GM04503 (cell line): ENCODE measurements at places on chromosomes 11 and 22.

- DNase-seq, result no peak
These were observed 107.7 kb downstream of the SNX19 start for GRCh38 chr11:130808541-130808940.

DNA sequence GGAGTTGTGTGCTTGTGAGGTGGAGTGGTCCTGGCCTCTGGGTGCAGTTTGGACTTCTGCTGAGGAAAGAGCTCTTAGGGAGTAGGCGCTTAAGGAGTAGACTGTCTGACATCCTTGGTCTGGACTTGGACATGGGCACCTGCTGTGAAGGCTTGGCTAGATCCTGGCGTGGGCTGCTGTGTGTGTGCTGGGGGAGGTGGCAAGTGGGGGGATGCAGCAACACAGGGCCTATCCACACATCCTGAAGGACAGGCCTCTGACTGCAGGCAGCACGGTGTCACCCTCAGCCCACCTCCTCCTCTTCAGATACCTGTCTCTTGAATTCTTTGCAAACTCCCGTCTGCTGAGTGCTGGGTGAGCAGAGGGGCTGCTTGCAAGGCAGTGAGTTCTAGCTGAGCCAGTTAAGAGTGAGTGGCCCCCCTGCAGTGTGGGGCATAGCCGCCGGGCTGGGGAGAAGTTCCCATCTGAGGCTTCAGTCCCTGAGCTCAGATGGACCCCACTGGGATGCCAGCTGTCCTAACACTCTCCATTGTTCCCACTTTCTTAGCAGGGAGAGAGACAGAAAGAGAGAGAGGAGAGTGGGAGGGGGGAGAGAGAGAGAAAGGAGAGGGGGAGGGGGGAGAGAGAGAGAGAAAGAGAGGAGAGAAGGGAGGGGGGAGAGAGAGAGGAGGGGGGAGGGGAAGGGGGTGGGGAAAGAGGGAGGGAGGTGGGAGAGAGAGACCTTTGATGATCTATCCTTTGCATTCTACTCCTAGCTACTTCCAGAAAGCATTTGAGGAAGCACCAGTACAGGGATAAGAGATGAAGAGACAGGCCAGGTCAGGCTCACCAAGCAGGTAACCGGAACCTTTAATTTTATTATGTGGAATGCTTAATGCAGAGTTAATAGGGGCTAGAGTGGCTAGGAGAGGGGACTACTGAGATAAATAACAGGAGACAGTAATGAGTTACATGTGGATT lies 12.6 kb downstream of the SOX10 start:
- DNase-seq, result no peak

DNA sequence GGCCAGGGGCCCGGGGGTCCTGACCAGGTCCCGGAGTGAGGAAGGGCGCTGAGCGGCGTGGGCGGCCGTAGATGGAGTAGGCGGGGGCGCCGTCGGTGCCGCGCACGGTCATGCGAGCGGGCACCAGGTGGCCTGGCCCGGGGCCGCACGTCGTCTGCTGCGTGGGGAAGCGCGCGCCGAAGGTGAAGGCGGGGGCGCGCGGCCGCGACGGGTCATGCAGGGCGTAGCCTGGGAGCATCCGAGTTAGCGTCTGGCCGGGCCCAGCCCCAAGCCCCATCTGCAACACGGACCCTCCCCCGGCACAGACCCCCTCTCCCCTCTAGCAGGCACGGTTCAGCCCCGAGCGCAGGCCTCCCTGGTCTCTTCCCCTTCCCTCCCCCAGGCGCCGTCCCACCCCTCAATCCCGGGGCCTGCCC lies 1.7 kb upstream of the TYMP start:
- DNase-seq, result no peak

- no peak for DNase-seq
These were observed 115.5 kb downstream of the MSANTD4 start for GRCh38 chr11:105906517-105906916.

DNA sequence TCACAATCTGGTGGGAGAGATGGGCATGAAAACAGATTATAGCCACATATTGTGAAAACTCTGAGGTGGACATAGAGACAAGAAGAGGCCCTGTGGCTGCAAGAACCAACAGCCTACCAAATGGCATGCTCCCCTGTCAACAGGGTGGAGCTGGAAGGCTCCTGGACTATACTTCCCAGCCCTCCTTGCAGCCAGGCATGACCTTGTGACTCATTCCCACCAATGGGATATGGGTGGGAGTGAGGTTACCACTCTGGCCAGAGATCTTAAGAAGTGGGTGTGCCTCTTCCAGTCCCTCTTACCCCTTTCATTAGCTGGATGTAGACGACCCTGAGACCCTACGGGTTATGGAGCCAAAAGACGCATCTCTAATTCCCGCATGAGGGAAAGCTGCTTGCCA lies 126.4 kb upstream of the ZBED5 start:
- no peak for DNase-seq

DNA sequence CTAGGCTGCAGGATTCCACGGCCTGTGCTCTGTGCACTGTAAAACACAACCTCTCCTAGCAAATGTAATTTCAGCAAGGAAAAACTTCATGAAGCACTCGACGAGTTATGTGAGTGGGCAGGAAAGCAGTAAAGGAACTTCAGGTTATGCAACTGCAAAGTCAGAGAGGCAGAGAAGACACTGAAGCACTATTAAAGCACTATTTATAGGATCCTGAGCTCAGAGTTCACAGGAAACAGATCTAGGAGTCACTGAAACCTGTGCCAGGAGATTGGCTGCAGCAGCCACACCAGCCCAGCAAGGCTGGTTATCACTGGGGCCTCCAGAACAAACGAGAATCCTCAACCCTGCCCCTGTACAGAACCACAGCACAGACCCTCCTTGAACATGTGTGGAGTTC lies 2.5 kb downstream of the SMIM35 start:
- DNase-seq, result peak; percentile 19

DNA sequence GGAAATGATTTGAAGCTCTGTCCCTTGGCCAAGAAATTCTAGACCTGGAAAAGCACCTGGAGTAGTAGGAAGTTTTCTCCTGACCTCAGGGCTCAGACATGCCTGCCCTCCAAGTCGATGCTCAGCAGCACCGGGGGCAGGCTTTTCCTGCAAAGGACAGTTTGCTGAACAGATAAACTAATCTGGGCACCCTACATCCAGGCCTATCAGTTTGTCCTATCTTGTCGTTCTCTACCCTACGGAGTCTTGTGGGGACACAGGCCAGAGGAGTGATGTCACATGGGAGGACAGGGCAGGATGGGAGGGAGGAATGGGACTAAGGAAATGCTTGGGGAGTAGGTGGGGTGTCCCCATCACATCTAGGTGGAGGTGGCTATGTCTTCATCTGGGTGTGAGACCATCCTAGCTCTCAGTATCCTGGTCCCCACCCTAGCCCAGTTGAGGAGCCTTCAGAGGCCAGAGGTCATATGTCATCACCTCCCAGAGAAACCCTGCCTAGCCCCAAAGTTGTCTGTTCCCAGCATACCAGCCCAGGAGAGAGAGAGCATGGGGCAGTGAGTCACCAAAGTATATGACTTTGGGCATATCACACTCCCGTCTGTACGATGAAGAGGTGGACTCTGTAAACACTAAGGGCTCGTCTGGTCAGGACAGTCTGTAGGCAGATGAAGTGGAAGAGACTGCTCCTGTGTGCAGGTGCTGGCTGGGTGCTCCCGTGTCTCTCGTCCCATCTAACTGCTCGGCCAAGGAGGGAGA lies 18.1 kb upstream of the FCHSD2 start:
- no peak for DNase-seq

GRCh38 chr11:62449451-62449851 lies 30.6 kb downstream of the SCGB1A1 start:
- no peak for DNase-seq

DNA sequence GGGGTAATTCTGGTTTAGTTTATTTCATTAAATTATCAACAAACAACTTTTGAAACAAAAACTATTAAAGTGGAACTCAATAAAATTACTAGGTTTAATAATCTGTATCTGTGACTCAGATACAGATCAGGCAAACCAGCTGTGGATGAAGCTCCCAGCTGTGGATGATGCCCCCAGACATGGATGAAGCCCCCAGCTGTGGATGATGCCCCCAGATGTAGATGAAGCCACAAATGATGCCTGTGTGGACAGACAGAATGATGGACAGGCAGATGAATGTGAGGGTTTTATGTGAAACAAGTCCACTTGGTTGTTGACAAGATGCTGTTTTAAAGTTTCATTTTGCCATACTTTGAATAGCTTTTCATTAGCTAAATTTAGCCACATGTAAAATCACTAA lies 5.8 kb upstream of the ZNF74 start:
- no peak for DNase-seq

DNA sequence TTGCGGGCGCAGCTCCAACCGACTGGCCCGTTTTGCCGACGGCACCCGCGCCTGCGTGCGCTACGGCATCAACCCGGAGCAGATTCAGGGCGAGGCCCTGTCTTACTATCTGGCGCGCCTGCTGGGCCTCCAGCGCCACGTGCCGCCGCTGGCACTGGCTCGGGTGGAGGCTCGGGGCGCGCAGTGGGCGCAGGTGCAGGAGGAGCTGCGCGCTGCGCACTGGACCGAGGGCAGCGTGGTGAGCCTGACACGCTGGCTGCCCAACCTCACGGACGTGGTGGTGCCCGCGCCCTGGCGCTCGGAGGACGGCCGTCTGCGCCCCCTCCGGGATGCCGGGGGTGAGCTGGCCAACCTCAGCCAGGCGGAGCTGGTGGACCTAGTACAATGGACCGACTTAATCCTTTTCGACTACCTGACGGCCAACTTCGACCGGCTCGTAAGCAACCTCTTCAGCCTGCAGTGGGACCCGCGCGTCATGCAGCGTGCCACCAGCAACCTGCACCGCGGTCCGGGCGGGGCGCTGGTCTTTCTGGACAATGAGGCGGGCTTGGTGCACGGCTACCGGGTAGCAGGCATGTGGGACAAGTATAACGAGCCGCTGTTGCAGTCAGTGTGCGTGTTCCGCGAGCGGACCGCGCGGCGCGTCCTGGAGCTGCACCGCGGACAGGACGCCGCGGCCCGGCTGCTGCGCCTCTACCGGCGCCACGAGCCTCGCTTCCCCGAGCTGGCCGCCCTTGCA lies 1.0 kb downstream of the FJX1 start:
- DNase-seq, result no peak

DNA sequence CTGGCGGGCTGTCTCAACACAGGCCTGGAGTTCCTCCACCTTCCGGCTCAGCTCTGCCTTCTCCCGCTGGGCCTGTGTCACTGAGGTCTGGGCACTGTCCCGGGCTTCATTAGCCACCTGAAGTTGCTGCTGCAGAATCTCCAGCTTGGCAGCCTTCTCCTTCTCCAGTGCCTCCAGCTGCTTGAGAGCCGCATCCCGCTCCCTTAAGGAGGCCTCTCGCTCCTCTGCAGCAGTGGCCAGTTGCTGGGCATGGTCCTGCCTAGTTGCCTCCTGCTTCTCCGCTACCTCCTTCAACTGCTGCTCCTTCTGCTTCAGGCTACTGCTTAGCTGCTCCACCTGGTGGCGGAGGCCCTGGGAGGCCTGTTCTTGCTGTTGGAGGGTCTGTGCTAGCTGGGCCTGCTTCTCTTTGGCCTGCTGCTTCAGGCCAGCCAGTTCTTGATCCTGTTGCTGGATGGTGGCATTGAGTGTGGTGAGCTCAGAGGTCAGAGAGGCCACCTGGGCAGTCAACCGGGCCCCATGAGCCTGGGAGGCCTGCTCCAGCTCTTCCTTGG lies 16.9 kb downstream of the IL18BP start:
- no peak for DNase-seq

DNA sequence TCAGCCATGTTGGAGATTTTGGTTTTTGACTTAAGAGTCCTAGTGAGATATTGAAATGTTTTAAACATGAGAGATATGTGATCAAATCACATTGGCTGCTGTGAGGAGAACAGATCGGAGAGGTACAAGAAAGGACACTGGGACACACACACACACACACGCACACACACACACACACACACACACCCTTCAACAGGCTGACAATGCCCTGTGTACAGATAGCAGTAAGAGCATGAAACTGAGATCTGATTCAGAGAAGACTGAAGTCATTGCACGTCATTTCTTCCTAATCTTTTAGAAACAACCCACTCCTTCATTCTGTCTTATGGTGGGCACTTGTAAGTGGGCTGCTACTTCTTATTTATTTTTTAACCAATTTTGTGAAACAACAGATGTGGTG lies 200.5 kb upstream of the E2F8 start:
- no peak for DNase-seq

- no peak for DNase-seq
These were observed 80.2 kb downstream of the DSCAML1 start for GRCh38 chr11:117716521-117717440.

- no peak for DNase-seq
These were observed 270.8 kb downstream of the SBF2 start for GRCh38 chr11:10023212-10023611.

DNA sequence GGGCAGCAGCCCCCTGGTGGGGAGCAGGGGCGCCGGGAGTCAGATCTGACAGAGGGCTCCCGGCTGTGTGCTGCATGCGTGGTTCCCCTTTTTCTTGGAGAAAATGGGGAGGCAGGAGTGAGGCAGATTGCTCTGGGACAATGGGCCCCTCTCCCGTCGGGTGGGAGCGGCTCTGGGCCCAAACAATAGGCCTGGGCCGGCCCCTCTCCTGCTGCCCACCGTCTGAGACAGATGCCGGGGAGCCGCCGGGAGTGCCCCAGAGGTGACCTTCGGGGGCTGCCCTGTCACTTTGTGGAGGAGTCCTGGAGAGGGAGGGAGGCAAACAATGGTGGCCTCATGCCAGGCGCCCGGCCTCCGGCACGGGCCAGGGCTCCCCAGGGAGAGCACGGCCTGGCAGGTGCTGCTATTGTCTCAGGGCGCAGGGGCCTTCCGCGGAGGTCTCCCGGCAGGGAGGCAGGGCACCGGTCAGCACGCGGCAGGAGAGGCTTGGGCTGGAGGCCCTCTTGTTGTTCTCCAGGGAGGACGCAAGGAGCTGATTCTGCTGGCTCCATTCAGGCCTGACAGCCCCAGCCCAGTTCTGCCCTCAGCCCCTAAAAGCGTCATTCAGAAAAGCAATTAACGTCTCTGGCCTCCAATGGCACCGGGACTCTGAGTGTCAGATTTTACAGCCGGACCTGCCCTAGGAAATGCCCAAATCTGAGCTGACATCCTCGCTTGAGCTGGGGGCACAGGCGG lies 44.8 kb downstream of the SMIM38 start:
- no peak for DNase-seq

GRCh38 chr11:131656179-131656838 lies 285.9 kb downstream of the NTM start:
- DNase-seq, result no peak

- no peak for DNase-seq
These were observed 44.5 kb upstream of the FGF3 start for GRCh38 chr11:69863544-69864200.

GRCh38 chr11:45805305-45806071 lies 539 bp downstream of the SLC35C1 start:
- DNase-seq, result peak; percentile 36

GRCh38 chr11:79925570-79925969 lies 484.7 kb upstream of the TENM4 start:
- DNase-seq, result no peak

DNA sequence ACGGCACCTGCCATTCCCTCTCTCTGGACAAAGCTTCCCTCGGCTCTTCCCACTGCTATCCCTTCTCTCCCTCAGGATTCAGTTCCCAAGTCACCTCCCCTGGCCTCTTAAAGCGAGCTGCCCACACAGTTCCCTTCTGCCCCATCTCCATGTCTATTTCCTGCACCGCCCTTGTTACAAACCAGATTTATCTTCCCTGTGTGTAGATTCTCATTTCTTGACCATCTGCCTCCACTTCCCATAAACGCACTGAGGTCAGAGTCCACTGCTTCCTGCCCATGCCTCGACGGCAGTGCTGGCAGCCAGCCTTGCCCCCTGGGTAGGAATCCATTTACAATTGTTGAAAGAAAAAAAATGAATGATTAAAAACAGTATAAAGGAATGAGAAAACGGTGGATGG lies 11.6 kb upstream of the APOBEC3B start:
- DNase-seq, result no peak
